Stimulated activated CD4-positive, alpha-beta T cell treated with anti-CD3 and anti-CD28 coated beads, Interleukin-4, amount 100 ng/mL, for 24 hours (primary cell): ENCODE measurements at places on chromosomes 13 and 19.
A peak's percentile ranks its signal among the peaks of the same experiment; 100 is the strongest.

- DNase-seq: no peak
These were observed 20.3 kb upstream of the CRTC1 start for GRCh38 chr19:18662972-18663732.

DNA sequence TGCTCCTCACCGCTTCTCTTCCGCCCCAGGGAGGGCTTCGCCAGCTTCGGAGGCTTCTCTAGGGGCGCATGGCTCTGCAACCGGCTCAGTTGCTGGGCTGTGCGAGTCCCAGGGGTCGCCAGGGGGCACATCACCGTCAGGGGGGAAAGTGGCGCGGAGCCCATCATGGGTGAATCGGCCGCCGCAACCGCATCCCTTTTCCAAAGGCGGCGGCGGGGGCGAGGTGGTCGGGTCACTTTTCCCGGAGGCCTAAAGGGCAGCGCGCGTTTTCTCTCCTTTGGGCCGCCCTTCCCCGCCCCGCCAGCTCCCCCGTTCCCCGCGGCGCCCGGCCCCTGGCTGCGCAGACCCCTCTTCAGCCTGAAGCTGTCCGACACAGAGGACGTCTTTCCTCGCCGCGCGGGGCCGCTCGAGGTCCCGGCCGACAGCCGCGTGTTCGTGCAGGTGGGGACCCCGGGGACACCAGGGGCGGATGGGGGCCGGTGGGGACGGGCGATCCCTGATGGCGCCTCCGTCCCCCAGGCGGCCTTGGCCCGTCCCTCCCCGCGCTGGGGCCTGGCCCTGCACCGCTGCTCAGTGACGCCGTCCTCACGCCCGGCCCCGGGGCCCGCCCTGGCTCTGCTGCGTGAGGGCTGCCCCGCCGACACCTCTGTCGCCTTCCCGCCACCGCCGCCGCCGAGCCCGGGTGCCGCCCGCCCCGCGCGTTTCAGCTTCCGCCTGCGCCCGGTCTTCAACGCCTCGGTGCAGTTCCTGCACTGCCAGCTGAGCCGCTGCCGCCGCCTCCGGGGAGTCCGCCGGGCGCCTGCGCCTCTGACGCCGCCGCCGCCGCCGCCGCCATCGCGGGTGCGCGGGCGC, 1.7 kb downstream of the TGFBR3L start:
- peak; percentile 57 for DNase-seq

GRCh38 chr13:46640843-46641242, 87.9 kb downstream of the LRCH1 start:
- DNase-seq: no peak

- no peak for DNase-seq
These were observed 38.7 kb upstream of the FARP1 start for GRCh38 chr13:98103942-98104880.

- peak; percentile 34 for DNase-seq
These were observed 1.4 kb upstream of the FCHO1 start for GRCh38 chr19:17749912-17750317.

DNA sequence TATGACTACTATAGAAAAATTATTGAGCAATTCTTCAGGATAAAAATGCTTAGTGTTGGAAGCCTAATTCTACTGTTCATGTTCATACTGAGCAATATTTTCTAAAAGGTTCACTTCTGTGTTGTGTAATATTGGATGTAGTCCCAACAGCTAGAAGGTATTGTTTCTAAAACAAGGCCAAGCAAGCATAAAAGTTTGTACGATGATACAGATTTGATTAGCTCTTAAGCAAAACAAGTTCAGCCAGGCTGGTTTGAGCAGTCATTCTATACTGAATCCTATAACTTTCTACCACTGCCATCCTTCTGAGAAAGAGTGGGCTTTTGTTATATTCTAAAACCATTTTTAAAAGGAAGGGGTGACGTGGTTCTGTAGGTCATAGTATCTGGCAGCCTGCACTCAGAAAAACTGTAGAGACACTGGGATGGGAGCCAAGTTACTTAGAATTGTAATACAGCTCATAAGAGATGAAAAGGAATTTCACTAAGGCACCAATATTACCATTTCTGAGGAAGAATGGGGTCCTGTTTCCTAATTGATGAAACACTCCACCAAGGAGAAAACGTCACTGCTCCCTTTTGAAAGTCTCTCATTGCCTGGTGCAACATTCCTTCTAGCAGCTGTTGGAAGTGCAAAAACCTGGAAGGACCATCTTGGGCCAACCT, 275.0 kb upstream of the DACH1 start:
- no peak for DNase-seq

- no peak for DNase-seq
These were observed 125.8 kb upstream of the PCDH9 start for GRCh38 chr13:67355812-67356476.

GRCh38 chr13:77898097-77898496, 20.5 kb downstream of the EDNRB start:
- DNase-seq: no peak

DNA sequence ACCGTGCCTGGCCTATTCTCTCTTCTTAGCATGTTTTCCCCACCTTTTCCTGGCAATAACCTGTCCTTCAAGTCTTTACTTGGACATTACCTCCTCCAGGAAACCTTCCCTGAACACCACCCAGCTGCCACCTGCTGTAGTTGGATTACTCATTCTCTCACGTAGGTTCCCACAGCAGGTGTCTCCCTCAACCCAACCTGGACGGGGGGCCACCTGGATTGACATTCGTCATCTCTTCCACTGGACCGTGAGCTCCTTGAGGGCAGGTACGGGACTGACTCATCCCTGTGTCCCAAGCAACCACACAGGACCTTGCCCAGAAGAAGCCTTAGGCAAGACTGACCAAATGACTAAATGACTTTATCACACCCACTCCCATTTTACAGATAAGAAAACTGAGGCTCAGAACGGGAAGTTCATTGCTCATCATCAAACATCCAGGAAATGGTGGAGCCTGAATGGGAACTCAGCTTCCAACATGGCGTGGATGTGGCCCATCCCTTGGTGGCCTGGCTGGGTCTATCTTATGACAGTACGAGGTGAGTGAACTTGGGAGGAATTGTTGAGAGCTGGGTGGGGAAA, 3.5 kb upstream of the KLK6 start:
- DNase-seq: no peak

DNA sequence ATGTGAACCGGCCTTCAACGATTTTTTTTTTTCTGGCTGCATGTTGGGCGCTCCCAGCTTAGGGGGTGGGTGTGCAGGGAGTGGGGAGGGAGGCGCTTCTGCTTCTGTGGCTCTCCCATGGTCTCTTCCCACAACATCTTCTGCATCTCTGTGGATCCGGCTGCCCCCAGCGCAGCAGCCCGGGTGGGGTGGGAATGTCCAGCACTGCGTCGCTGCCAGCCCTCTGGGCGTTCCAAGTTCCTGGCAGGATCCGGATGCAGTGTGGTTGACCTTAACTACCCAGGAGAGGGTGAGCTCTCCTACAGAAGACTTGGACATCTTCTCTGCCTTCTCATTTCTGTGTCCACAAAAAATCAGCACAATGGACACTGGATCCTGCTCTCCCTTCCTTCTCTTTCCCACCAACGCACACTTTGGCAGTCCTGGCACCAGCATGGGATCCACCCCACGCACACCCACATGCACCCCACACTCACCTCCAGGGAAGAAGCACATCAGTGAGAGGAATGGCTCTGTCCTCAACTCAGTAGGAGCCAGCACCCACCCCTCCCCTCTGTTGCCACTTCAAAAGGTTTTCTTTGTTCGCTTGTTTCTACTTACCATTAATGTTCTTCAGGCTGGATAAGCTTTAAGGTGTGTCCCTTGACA, 177.3 kb downstream of the COL4A1 start:
- no peak for DNase-seq

GRCh38 chr19:7318176-7318575, 24.0 kb upstream of the INSR start:
- no peak for DNase-seq

GRCh38 chr13:83881917-83882605, at the start of gene SLITRK1:
Gene SLITRK1 (minus strand): TSS chr13:83882474. CDS start chr13:83881507, 967 bp downstream.
- DNase-seq: no peak

DNA sequence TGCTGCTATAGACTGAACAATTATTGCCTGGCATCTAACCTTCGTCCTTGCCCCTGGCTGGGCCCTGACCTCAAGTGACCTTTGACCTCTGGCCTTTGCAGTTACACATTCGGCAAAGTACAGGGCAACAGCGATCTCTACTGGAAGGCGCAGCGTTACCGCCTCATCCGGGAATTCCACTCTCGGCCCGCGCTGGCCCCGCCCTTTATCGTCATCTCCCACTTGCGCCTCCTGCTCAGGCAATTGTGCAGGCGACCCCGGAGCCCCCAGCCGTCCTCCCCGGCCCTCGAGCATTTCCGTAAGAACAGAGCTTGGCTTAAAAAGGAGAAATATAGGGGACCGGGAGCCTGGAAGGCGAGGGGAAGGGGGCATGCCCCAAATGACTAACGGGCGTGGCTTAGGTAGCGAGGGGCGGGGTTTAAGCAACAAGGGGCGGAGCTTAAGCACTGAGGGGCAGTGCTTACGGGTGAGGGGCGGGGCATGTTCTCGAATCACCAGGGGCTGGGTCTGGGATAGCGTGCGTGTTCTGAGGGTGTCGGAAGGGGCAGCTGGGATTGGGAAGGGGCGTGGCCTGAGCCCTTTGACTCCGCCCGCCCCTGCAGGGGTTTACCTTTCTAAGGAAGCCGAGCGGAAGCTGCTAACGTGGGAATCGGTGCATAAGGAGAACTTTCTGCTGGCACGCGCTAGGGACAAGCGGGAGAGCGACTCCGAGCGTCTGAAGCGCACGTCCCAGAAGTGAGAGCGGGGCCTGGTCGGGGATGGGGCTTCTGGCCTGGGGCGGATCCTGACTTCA, 52.7 kb downstream of the TRPM4 start:
- DNase-seq: peak; percentile 27
